ENCODE measurements at places on chromosomes 3 and 15.

GRCh38 chr15:80638553-80639167 lies 56.5 kb upstream of the ABHD17C start:
- DNase-seq: no peak

- DNase-seq: no peak
Measured at GRCh38 chr3:145183261-145183660, 977.7 kb downstream of the PLOD2 start.

DNA sequence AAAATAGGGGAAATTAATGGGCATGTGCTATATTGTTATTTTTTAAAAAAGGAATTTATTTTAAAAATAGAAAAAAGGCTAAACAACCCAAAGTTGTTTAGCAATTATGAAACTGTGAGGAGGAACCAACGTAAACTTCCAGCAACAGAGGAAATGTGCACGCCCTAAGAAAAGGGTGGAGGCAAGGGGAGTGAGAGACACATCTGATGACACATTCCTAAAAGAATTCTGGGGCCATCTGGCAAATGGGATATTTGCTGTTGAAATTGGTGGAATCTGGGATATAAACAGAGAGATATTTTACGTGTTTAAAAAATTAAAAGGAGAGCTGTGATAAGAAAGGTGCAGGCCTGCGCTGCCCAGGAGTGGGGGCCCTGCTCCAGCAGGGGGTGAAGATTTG lies 50.8 kb upstream of the MUC13 start:
- no peak for DNase-seq

DNA sequence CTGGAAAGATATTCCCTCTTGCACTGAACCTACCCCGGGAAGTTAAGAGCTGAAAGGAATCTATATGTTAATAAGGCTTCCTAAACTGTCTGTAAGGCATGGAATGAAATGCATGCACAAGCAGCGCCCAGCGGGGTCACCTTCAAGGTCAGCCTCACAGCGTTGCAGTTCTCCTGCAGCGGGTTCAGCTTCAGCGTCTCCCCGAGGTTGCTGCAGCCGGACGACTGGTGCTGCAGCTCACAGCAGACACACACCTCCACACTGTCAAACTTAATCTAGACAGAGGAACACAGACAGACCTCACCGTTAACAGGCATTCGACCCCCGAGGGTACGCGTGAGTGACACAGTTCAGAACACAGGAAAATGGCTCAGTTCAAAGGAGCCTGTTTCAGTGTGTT lies 73.3 kb downstream of the NSMCE3 start:
- DNase-seq: no peak

DNA sequence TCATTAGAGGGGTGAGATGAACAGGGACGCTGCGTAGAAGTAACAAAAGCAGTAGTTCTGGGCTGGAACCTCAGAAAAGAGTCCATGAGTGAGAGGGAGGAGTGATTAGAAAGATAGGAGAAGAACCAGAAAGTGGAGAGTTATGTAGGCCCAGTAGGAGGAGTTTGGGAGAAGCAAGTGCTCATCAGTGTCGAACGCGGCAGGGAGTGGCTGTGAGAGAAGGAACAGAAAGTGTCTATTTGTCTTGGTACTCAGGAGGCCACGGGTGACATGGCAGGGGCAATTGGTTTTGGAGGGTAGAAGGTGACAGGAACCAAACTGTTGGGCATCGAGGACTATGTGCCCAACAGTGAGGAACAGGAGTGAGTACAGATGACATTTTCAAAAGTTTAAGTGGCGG lies 1.3 kb upstream of the INSYN1 start:
- no peak for DNase-seq

GRCh38 chr15:63913336-63913735 lies 79.6 kb upstream of the HERC1 start:
- DNase-seq: no peak

DNA sequence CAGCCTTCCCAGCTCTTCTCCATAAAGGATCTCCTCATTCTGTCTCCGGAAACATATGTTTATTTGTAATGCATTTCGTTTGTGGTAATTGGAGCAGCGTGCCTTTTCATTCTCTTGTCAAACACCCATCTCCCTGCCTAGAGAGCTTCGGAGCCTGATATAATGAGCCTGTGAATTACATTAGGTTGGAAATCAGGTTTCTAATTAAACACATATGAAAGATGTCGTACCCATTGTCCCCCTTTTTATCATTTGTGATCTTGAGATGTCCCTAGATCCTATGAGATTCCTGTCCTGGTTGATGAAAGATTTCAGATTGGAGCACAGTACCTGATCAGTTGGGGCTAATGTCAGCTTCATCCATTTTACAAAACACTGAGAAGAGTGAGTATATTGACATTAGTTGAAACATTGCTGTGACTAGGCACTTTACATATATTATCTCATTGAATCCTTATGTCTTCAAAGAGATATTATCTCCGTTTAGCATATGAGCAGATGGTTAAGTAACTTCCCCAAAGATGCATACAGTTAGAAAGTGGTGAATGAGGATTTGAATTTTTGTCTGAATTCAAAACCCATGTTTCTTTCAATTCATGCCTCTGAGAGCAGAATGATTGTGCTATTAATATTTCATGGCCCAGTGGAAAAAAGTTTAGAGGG lies 23.1 kb downstream of the SYN2 start:
- DNase-seq: no peak

DNA sequence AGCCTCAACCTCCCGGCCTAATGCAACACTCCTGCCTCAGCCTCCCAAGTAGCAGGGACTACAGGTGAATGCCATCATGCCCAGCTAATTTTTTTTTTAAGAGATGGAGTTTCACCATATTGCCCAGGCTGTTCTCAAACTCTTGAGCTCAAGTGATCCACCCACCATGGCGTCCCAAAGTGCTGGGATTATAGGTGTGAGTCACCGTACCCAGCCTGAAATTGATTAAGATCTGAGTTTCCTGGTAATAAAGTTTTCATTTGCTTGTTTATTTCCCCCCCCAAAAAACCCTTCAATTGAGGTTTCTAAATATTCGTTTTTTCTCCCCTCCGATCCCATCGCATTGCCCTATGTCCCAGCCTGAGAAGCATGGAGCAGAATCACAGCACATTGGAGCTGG lies 39.0 kb downstream of the HES1 start:
- no peak for DNase-seq

GRCh38 chr3:162285259-162285658 lies 788.7 kb downstream of the OTOL1 start:
- no peak for DNase-seq

- DNase-seq: no peak
Measured at GRCh38 chr3:74531491-74531890, 83.0 kb downstream of the CNTN3 start.

- DNase-seq: no peak
Measured at GRCh38 chr15:68801572-68802148, 19.0 kb downstream of the ANP32A start.

DNA sequence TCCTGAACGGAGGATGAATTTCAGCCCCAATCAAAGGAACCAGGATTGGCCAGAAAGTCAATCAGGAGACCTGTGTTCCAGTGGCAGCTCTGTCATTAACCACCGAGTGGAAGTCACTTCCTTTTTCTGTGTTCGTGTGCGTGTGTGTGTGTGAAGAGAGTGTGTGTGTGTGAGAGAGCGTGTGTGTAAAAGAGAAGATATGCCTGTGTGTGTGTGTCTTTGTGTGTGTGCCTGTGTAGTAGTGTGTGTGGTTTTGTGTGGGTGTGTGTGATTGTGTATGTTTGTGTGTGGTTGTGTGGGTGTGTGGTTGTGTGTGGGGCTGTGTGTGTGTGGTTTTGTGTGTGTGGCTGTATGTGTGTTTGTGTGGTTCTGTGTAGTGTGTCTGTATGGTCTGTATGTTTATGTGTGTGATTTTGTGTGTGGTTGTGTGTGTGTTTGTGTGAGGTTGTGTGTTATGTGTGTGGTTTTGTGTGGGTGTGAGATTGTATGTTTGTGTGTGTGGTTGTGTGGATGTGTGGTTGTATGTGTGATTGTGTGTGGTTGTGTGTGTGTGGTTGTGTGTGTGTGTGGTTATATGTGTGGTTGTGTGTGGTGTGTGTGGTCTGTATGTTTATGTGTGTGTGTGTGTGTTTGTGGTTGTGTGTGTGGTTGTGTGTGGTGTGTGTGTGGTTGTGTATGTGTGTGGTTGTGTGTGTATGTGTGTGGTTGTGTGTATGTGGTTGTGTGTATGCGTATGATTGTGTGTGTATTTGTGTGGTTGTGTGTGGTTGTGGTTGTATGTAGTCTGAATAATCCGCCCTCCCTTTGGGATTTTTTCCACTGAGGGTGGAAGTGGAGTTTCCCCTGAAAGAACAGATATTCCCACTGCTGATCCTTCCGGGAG lies 314.4 kb downstream of the SHQ1 start:
- DNase-seq: no peak

GRCh38 chr15:34456658-34457057 lies 19.1 kb upstream of the GOLGA8A start:
- no peak for DNase-seq

- no peak for DNase-seq
Measured at GRCh38 chr15:35458176-35458856, 87.6 kb downstream of the DPH6 start.

DNA sequence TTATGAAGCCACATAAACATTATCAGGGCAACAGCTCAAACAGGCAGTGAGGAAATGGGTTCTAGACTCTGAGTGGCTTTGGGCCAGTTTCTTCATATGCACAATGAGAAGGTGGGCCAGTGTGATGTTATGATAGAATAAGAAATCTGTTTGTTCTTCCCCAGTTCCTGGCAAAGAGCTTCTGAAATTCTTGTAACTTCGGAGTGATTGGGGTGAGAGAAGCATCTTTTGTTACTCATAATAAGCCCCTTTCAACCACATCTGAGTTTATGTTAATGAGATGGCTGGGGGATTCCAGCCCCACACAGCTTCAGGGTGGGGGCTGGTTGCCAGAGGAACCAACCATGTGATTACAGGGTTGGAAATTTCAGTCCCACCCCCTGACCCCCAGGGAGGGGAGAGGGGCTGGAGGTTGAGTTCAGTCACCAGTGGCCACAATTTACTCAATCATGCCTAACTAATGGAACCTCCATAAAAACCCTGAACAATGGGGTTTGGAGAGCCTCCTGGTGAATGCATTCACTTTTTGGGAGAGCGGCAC lies 57.0 kb upstream of the FRMD4B start:
- no peak for DNase-seq

- no peak for DNase-seq
Measured at GRCh38 chr3:122233101-122233952, 49.9 kb downstream of the CASR start.

GRCh38 chr3:161208931-161209330 lies 12.2 kb upstream of the NMD3 start:
- no peak for DNase-seq

DNA sequence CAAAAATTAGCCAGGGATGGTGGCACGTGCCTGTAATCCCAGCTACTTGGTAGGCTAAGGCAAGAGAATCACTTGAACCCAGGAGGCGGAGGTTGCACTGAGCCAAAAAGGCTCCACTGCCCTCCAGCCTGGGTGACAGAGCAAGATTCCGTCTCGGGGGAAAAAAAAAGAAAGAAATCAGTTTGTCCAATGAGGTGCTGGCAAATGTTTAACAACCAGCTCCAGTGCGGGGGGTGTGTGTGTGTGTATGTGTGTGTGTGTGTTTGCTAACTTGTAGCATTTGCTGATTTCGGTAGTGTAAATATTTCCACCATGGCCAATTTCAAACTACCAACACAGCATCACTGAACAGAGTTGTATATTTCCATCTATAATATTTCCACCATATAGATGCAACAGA lies 23.8 kb upstream of the IDH2 start:
- DNase-seq: no peak

- no peak for DNase-seq
Measured at GRCh38 chr3:37899101-37899707, 37.5 kb downstream of the CTDSPL start.

DNA sequence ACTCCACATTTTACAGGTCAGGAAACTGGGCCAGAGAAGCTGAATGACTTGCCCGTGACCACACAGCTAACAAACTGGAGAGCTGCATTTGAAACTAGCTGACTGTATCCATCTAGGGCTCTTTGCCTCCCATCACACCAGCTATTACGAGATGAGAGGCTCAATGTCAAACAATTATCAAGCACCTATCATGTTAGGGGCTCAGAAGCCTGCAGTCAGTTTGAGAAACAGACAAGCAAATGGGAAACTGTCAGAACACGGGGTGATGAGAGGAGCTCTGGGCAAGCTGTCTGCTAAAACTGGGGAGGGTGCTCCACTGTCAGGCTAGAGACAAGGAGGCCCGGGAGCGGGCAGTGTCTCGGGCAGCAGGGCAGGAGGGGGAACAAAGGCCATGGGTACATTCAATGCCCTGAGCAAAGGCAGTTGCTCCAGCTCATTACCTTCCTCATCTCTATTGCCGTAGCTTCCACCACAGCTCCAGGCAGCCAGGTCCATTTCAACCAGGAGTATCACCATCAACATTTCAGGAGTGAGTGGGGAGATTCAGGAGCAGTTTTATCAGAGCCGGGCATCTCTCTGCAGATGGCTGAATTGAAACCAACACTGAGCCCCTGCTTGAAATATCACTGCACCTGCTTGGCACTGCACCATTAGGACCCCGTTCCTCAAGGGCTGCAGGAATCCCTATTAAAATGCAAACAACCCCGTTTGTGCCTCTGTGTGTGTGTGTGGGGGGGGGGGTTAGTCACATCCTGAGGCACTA lies 122.6 kb downstream of the RAB11A start:
- no peak for DNase-seq

DNA sequence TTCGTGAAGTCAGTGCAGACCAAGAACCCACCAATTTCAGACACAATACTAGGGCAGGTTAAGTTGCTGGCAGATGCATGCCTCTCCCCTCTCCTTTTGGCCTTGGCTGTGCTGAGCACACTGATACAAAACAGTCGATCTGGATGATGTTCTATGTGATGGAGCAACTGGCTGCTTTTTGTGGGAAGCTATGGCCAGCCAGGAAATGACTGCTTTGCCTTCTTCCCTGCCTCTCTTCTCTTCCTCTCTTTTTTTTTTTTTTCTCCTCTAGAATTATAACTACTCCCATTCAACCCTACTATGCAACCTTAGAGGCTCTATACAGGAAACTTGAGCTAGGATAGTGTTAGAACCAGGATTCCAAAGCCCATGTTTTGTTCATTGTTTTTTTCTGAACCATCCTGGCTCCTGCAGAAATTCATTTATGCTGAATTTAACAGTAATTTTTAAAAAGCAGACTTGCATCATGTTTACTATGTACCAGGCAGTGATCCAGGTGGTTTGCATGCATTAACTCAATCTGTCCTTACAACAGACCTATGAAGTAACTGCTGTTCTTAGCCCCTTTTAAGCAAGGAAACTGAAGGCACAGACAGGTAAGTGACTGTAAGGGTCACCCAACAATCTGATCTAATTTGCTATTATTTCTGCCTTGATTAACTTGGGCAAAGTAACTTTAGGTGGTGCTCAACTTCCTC lies 62.9 kb downstream of the PLD1 start:
- DNase-seq: no peak

DNA sequence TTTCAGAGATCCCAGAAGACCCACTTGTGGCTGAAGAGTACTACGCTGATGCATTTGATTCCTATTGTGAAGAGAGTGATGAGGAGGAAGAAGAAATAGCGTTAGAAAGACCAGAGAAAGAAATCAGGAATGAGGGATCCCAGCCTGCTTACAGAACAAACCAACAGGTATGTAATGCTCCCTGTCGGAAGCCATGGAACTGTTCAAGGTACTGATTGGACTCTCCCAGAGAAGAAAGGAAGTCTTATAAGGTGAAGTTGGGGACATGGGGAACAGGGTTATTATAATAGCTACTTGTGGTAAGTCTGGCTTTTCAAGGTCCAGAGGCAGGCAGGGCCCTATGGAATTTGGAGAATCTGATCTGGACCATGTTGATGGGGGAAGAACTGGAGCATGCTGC lies 153.1 kb upstream of the NUDT16 start:
- no peak for DNase-seq

- no peak for DNase-seq
Measured at GRCh38 chr3:53377794-53378193, 30.5 kb upstream of the DCP1A start.

Data from NCI-H2081 treated with DMSO at 0.1 percent for 48 hours (cell line).